ENCODE measurements at places on chromosomes 1 and 21. TPM values are rescaled to one million over a fixed set of nuclear protein-coding genes. Genes with fewer than 3 reads are reported as not detected.

The FALEC gene
- not detected for total RNA-seq

The UTS2 gene
- total RNA-seq, result 1.4 TPM

The C1orf122 gene
- total RNA-seq, result 8.5 TPM

The TRAF3IP3 gene
- total RNA-seq, result 92.5 TPM

The BRDT gene
- total RNA-seq, result not detected

The CYP4A22 gene
- total RNA-seq, result not detected

The STYXL2 gene
- not detected for total RNA-seq

The GJA8 gene
- not detected for total RNA-seq

The EPHA10 gene
- not detected for total RNA-seq

The PIAS3 gene
- total RNA-seq, result 8.0 TPM

The SLFNL1 gene
- total RNA-seq, result 0.10 TPM

The G0S2 gene
- total RNA-seq, result 1,987 TPM

The ASPM gene
- total RNA-seq, result 0.84 TPM

The LEFTY2 gene
- total RNA-seq, result not detected

The ARHGAP29 gene
- 0.10 TPM for total RNA-seq

The CFAP74 gene
- under 0.01 TPM for total RNA-seq

The RUNX3 gene
- 76.4 TPM for total RNA-seq

The PCP4 gene
- not detected for total RNA-seq

The XCL2 gene
- 12.7 TPM for total RNA-seq

The ACTL8 gene
- not detected for total RNA-seq

The CFAP107 gene
- total RNA-seq, result not detected

The HES2 gene
- not detected for total RNA-seq

The TESK2 gene
- 4.0 TPM for total RNA-seq

The ESPN gene
- 0.52 TPM for total RNA-seq

The PFKFB2 gene
- total RNA-seq, result 5.1 TPM

The FAM151A gene
- not detected for total RNA-seq

The MRTO4 gene
- 5.4 TPM for total RNA-seq

The OR10X1 gene
- total RNA-seq, result not detected

The GUCA2B gene
- not detected for total RNA-seq

The CREG1 gene
- total RNA-seq, result 139 TPM

The EPS8L3 gene
- not detected for total RNA-seq

The LORICRIN gene
- total RNA-seq, result not detected

The FCAMR gene
- total RNA-seq, result not detected

The KRTAP10-8 gene
- not detected for total RNA-seq

The GPR25 gene
- 0.84 TPM for total RNA-seq

The MX2 gene
- total RNA-seq, result 32.6 TPM

The APOBEC4 gene
- 0.10 TPM for total RNA-seq

The ADAMTS1 gene
- total RNA-seq, result 2.2 TPM

The SUSD4 gene
- 7.7 TPM for total RNA-seq

The C1orf226 gene
- total RNA-seq, result not detected

The KCNA2 gene
- 0.52 TPM for total RNA-seq

The HSPG2 gene
- 0.73 TPM for total RNA-seq

The TFF1 gene
- not detected for total RNA-seq

Data from mononuclear cell (primary cell).